ENCODE measurements at places on chromosomes 6 and 20.

- no peak for DNase-seq
Observed at GRCh38 chr6:158801655-158802294, 17.4 kb downstream of the EZR start.

DNA sequence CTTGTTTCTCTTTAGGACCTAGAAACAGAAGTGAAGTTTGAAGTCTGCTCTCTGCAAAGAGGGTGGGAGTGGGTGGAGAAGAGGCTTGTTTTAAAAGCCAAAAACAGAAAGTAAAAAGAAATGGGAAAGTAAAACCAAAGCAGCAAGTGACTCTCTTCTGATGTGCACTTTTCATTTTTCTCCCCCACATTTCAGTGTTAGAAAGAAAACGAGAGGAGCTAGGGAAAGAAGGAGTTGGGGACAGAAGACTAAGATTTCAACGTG is 1.3 kb downstream of the C6orf141 start:
- DNase-seq: no peak

GRCh38 chr20:5031206-5031557 is 29.9 kb upstream of the SLC23A2 start:
- DNase-seq: no peak

GRCh38 chr6:139325125-139325524 is 33.3 kb upstream of the TXLNB start:
- DNase-seq: no peak

DNA sequence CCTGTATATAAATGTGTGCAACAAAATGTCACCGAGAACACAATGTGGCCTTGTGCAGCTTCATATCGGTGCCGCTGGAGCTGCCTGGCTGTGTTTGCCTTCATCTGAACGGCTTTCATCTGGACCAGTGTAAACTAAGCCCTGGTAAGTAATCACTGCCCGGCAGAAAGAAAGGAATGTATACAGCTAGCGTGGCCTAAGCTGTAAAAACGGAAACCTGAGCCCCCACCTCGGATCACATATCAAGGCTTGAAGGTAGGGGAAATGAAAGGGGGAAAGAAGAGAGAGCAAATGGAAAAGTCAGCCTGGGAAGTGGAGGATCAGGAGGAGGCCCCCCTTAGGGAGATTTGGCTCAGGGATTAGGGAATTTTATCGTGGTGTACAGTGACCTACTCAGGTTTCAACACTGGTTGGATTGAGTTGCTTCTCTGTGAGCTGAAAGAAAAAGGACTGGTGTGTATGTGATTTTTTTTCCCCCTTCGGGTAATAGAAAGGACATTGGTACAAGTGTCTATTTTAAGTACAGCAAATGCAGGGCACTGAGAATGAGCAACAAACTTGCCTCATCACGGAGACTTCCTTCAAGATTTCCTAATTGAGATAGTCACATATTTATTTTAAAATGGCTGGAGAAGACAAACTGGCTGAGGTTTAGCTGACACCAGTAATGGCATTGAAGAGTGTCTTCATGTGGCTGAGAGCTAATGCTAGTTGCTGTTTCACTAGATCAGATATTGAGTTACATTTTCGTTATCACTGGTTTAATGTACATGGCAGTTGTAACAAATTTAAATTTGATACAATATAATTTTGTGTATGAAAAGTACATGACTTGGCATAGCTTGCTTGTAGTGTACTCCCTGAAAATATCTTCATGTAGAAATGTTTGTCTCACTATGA is 3.5 kb downstream of the SOBP start:
- no peak for DNase-seq

DNA sequence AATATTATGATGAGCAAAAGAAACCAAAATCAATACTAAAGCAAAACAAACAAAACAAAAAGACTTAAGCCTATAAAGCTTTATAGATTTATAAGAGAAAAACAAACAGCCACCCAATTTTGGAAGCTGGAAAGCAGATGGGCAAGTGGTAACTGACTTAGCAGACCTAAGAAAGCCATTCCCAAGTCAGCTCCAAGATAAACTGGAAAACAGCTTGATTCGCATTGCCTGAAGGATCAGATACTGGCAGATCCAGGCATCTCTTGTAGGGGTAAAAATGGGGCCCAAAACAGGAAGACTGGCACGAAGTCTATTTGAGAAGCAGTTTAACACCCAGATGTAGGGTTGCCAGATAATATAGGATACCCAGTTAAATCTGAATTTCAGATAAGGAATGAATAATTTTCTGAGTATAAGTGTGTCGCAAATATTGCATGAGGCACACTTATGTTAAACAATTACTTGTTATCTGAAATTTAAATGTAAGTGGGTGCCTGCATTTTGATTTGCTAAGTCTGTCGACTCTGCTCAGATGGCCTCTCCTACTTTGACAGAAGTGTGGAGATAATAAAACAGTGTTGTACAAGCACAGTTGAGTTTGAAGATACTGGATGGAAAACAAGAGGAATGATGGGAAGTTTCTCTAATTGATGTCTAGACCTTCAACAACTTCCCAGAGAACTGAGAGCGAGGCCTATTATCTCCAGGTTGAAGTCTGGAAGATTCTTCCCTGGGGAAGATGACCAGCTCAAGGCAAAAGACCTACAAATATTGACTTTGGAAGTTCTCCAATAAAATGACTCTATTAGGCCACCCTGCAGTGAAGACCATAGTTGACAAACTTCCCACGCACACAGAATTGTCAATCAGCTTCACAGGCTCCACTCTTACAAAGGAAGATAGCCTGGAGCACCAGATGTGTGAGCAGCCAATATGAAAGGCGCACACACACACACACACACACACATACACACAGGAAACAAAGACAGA is 113.4 kb downstream of the FAM50B start:
- DNase-seq: no peak

- DNase-seq: no peak
Observed at GRCh38 chr6:23435798-23436197, 690.2 kb upstream of the NRSN1 start.
